ENCODE measurements at places on chromosomes 5 and 9.

- peak; percentile 47 for DNase-seq
Measured at GRCh38 chr5:172881691-172882370, 47.8 kb downstream of the ERGIC1 start.

DNA sequence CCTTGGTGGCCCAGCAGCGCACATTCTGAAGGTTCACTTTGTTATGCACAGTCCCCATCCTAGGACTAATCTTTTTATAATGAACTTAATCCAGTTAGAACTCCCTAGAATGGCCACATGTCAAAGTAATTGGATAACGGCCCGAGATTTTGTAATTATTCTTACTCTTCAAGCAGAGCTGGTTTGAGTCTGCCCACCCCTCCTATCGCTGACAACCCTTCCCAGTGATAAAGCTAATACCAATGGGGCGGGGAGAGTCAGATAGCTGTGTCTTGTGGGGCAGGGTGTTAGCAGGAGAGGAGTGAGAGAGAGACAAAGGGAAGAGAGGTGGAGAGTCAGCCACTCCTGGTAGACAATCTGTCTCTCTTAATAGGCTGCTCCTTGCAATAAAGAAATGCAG, 356.9 kb downstream of the SLIT3 start:
- DNase-seq, result no peak

DNA sequence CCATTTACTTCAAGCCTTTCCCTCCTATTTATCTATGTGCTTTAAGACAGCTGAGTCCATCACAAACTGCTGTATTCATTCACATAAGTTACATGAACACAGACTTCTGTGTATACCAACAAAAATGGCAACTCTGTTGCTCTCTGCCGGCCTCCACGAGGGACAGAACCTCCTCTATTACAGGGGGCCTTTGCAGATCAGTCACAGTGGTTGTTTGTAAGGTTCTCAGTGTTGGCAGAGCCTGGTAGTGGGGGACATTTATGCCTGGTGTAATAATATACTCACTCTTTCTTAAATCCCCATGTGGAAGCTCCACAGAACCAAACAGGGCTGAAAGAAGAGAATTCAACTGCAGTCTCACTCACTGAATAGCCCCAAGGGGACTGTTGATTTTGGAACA, 76.5 kb downstream of the SLC1A1 start:
- no peak for DNase-seq

- DNase-seq, result no peak
Measured at GRCh38 chr9:133477992-133478850, 678 bp downstream of the SLC2A6 start.

DNA sequence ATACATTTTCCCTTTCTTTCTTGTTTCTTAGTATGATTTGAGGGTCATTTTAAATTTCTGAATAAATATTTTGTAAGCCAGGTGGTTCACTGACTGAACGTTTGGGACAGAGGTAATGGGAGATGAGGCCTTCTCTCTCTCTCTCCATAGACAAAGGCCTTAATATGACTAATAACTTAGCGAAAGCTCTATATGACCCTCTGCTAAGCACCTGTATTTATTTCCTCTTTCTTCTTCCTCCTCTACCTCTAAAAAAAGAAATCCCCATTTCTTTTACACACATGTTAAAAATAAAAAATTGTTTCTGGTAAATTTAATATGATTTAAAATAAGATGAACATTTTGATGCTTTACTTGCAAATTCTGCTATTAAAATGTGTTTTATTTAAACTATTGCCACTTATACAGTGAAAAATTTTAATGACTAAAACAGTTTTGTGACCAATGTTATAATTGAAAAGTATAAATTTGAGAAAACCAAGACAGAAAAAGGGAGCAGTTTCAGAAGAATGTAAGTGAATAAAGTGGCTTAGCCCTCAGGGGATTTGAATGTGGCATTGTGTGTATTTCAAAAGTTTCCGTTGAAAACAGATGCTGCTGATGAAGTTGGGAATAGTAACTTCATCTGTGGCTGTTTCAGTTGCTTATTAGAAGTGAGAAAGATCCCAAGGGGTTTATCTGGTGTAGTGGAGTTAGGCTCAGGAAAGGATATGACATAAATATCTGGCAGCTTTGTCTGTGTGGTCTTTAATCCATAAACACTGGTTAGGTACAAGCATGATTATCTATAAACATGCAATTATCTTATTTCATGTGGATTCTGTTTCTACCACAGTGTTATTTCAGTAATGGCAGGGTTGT, 128.6 kb upstream of the GRHPR start:
- DNase-seq, result no peak

GRCh38 chr5:172043865-172044264, 37.4 kb upstream of the FBXW11 start:
- DNase-seq, result no peak

- DNase-seq, result no peak
Measured at GRCh38 chr5:125394661-125395280, 648.3 kb upstream of the ZNF608 start.

GRCh38 chr5:73740274-73740790, 114.3 kb downstream of the ARHGEF28 start:
- DNase-seq, result no peak

DNA sequence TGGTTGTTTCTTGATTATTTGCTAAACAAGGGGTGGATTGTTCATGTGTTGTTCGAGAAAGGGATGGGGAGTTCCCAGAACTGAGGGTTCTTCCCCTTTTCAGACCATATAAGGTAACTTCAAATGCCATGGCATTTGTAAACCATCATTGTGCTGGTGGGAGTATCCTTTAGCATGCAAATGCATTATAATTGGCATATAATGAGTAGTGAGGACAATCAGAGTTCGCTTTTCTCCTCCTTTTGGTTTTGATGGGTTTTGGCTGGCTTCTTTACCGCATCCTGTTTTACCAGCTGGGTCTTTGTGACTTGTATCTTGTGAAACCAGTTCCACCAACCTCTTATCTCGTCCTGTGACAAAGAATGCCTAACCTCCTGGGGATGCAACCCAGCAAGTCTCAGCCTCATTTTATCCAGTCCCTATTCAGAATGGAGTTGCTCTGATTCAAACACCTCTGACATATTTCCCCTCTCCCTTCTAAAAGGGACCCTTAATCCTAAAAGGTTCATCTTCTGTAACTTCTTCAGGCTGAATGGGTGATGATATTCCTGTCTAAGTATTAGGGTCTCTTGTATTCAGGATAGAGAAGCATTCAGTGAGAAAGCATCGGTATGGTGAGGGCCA, 8.7 kb upstream of the FBN2 start:
- DNase-seq, result no peak

DNA sequence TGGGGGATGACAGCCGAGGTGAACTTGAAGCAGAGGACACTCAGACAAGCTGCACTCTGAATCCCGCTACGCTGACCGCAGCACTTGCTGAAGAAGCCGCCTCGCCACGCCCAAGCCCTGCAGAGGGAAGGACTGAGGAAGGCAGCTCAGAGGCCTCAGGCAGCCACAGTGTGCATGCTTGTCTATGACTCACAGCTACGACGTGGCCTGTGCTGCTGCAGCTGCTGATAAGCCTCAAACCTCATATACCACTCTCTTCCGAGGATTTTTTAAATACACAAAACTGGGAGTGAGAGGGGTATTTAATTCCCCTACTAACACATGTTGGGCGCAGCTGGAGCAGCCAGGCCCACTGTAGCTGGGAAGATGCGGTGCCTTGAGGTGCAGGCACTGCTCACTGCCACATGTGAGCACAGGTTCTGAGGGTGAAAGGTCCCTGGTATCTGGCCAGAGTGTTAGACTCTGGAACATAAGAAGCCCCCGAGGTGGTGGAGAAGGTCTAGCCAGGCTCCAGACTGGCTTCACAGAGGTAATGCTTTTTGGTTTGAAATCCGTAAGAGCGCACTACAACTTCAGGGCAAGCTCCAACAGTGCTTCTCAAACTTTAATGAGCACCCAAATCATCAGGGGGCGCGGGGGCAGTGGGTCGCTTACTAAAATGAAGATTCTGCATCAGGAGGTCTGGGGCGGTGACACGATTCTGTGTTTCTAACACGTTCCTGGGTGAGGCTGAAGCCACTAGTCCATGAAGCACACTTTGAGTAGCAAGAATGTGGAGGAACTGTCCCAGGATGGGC, 196.8 kb downstream of the AUH start:
- peak; percentile 97 for DNase-seq

GRCh38 chr5:32044939-32045338, 129.2 kb downstream of the GOLPH3 start:
- DNase-seq, result peak; percentile 78

DNA sequence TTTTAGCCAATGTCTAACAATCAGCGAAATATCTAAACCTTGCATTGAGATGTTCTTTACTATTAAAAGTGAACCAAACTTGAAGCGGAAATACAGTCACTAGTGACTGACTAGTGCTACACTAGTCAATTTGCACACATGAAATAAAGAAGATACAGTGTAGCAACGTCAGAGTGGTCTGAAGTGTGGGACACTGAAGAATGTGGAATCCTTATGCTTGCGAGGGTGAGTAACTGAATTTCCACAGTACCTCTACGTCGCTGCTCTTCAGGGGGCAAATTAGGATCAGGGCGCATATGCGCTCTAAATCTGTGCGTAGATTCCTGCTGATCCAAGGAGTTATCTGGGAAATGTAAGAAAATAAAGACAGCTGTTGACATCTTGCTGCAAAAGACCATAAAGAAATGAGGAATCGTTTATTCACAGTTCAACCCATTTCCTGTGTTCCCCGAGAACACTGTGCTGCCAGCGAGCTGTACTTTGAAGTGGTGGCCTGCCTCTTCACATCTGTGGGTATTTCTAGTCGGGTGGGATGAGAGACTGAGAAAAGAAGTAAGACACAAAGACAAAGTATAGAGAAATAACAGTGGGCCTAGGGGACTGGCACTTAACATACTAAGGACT, 39.8 kb upstream of the FLT4 start:
- no peak for DNase-seq

DNA sequence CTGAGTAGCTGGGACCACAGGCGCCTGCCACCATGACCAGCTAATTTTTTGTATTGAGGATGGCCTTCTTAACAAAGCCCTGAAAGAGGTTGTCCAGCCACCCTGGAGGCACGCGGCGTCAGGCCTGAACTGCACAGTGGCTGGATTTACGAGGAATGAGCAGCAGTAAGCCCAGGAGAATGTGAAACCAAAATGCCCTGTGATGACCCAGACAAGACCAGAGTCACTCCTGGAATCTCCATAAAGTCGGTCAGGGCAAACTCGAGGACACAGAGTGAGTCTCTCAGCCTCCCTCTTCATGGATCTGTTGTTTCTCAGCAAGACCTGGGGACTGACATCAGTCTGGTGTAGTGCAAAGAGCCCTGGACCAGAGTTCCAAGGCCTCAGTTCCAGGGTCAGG, 53.2 kb upstream of the C5orf58 start:
- DNase-seq, result no peak

GRCh38 chr5:159886296-159886695, 30.0 kb upstream of the ADRA1B start:
- no peak for DNase-seq

GRCh38 chr5:171422495-171422894, 3.0 kb downstream of the FGF18 start:
- DNase-seq, result no peak

DNA sequence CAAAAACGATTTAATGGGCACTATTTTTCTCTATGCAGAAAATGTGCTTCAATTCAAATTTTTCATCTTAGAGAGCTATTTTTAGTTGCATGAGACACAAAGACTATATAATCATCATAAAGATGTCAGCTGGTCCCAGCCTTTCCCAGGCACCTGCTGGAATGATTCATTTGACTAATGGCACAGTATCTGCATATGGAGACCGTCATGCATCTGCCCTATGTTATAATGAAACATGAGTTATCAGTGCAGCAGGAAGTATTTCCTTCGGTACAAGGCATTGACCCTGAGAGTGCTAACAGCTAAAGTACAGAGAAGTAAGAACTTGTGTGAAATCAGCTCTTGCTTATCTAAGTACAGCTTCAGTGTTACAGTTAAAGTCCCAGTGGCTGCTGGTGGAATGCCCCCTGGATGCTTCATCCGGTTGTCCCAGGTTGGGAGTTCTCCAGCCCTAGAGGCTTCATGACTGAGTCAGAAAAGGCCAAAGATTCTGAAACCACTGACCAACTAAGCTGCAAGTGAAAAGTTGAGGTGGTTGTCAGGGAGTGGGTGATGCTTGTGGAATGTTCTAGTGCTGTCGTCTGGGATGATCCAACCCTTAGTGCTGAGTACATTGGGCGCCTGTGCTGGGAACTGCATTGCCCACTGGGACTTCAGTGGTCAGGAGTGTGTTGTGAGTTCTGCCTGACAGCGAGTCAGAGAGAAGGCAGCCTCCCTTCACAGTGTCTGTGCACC, 57.2 kb downstream of the MTRR start:
- DNase-seq, result peak; percentile 92

DNA sequence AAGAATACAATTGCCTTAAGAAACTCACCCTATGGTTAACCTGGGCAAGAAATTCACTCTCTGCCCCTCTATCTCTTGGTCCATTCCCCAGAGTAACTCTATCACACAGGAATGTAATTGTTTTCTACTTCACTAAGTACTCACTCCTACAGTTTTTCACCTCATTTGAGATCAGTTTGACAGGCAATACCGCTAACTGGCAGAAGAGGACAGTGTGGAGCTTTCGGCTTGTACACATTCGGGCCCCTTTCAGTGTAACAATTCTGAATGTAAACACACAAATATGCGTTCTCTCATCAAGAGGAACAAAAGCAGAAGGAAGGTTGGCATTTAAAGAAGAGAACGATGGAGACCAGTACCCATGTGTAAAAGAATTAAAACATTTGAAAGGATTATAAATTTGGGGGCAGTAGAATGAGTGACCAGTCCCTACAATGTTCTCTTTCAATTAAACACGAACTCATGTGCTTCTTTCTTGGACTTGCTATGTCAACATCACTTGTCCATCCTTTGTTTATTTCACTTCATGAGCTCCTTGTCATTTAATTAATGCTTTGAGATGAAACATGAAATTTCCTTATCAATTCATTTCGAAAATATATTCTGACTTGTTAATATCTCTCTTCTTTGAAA, 188.5 kb upstream of the GRAMD2B start:
- DNase-seq, result peak; percentile 56

GRCh38 chr9:87798261-87798833, 72.4 kb downstream of the CTSL start:
- DNase-seq, result no peak
